ENCODE measurements at places on chromosomes 11 and 22. TPM values are rescaled to one million over a fixed set of nuclear protein-coding genes. Genes with fewer than 3 reads are reported as not detected.

IPO7 gene
- 137 TPM for total RNA-seq

ANO1 gene
- total RNA-seq: 14.9 TPM

C11orf24 gene
- 46.4 TPM for total RNA-seq

SEPTIN3 gene
- total RNA-seq: 3.7 TPM

ELF5 gene
- total RNA-seq: 19.3 TPM

PTPRJ gene
- 21.6 TPM for total RNA-seq

GATD1 gene
- 80.1 TPM for total RNA-seq

SNX32 gene
- 4.2 TPM for total RNA-seq

OR52N4 gene
- total RNA-seq: not detected

DNA sequence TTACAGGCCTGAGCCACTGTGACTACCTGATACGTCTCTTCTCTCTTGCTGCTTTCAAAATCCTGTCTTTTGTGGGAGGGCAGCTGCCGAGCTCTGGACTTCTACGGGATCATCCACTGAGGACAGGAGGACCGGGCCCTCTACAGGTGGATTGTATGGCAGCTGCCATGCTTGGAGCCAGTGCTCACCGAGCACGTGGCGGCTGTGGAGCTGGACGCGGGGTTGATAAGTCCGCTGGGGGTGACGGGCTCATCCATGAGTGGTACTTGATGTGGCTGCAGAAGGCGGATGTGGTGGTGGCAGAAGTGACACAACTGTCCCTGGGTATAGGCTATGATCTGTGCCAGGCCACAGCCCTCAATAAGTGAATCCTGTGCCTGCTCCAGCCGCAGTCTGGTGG is 1.8 kb upstream of the CYP2D6 start:
- DNase-seq: no peak

GRCh38 chr11:110376711-110377324 is 52.9 kb upstream of the FDX1 start:
- DNase-seq: no peak

DNA sequence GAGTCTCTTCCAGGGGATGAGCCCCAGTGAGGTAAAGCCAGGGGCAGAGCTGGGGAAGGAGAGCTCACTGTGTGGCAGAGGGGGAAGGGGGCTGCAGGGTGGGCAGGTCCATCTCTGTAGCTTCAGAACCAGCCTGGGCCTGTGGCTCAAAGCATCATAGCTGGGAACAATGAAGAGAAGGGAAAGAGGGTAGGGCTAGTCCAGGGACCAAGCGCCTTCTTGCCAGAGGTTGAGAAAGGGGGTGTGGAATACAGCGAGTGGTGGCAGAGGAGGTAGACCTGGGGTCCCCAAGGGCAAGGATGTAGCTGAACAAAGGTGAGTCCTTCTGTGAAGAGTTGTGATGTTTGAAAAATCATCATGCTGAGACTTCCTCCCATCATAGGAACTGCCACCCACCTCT is 1.2 kb upstream of the PLA2G3 start:
- no peak for DNase-seq

GRCh38 chr22:18075720-18076497 is 1.9 kb upstream of the PEX26 start:
- no peak for DNase-seq

DNA sequence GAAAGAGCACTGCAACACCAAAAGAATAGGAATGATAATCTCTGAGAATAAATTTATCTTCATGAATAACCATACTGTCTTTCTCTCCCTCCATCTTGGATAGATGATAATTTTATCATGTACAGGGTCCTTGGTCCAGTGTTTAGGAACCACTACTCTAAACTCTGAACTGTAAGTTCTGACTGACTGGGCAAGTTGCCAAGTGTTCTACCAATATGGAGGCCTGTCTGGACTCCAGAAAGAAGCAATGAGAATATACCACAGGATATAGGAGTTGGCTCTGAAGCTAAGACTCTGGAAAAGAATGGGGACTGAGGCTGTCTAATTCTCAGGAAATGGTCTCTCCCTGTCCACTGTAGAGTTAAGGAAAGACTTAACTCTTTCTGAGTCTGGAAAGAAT is 1.5 kb downstream of the FHIP1B start:
- no peak for DNase-seq

DNA sequence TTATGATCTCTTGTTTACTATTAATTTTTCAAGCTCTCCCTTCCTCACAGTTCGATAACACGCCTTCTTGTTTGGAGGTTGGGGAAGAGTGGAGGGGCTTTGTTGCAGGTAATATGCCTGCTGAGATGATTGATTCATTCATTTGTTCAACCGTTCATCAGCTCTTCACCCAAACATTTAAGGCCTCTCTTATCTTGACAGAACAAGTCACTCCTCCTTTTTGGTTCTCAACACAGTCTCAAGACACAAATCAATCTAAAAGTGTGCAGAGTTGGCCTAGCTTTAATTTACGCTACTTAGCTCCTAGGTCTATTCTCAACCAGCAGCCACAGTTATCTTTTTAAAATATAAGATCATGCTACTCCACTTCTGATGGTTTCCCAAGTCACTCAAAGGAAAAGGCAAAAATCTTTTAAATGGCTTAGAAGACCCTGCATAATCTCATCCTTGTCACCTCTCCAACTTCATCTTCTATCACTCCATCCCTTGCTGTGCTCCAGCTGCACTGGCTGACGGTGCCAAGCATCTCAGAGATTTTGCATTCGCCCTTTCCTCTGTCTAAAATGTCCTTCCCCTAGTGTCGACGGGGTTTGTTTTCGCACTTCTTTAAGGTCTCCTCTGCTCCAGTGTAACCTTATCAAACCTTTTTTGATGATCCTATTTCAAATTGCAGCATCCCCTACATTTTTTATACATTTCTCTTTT is 60.3 kb downstream of the AMBRA1 start:
- no peak for DNase-seq

- DNase-seq: no peak
These were observed 1.9 kb downstream of the KCNJ5 start for GRCh38 chr11:128892866-128893565.

DNA sequence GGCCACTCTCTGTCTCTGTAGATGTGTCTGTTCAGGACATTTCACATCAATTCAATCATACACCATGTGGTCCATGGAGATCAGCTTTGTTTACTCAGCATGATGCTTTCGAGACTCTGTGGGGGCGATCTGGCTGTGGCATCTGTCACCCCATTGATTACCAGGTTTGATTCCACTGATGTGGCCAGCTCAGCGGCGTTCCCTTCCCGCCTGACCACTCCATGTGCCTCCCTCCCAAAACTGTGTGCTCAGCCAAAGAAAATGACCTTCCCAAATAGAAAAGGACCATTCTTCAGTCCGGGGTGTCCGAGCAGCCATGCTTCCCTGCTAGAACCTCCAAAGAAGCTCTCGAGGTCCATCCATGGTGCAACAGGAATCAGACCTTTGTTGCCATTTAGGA is 89.1 kb downstream of the BRD1 start:
- no peak for DNase-seq

- DNase-seq: no peak
These were observed at the start of gene ADAMTS8 for GRCh38 chr11:130428316-130429119. ADAMTS8 (minus strand) TSS chr11:130428609; CDS start chr11:130428286, 323 bp downstream.

DNA sequence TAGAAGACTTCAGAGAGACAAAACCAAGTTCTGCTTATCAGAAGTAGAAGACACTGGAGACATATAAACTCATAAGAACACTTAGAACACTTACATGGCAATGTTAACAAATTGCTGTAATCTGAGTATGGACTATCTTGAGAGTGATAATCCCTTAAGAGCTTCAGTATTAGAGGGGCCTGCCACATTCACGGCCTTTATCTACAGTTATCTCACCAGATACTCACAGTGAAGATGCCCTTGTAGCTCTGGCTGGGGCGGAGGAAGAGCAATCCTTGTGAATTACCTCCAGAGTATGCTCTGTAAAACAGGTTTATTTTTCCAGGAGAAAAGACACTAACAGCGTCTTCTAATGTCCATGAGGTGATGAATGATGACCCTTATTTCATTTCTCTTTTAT is 762.8 kb downstream of the FAM181B start:
- no peak for DNase-seq

GRCh38 chr11:129075757-129076156 is 116.4 kb downstream of the ARHGAP32 start:
- no peak for DNase-seq

GRCh38 chr11:96328395-96329010 is 14.5 kb downstream of the MAML2 start:
- DNase-seq: no peak

DNA sequence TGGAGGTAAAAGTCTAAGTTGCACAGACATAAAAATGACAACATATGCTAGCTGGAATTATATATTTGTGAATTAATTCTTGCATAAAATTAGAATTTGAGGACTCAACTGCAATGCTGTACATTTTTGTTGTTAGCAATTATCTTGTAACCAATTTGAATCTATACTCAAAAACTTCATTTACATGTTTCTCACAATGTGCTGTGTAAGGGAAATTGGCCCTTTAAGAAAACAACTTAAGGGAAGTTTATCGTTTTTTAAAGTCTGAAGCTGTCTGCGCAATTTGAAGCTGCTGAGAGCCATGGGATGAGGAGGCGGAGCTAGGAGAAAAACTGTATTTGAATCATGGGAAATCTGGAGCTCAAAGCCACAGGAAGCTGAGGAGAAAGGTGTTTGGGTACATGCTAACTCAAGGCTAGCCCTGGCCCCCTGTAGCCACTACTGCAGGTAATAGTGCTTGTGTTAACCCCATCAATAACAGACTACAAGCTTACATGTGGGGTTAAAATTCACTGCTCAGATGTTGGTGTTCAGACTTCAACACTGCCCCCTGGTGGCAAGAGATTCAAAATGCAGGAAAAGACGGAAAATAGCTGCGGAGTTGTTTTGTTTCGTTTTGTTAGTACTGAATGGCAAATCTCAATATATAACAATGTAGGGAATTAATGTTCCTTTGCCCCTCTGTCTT is 126.1 kb downstream of the BRD1 start:
- DNase-seq: peak; percentile 25

DNA sequence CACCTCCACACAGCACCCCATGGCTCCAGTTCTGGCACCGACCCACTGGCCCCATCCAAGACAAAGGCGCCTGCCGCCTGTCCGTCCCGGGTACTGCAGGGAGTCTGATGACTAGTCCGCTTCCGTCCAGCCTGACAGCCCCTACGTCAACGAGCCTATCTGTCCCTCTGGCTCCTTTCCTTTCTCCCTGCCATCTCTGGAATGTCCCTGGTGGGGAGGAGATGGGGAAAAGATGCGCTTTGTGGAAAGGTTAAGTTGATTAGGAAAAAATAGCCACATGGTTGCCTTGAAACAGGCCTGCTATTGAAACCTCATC is 10.4 kb downstream of the PDGFB start:
- no peak for DNase-seq

- no peak for DNase-seq
These were observed 18.8 kb upstream of the PICK1 start for GRCh38 chr22:38038426-38038825.
